ENCODE measurements at places on chromosomes 1 and 21. TPM values are rescaled to one million over a fixed set of nuclear protein-coding genes. Genes with fewer than 3 reads are reported as not detected.
A peak's percentile ranks its signal among the peaks of the same experiment; 100 is the strongest.

- DNase-seq, result no peak
Observed at GRCh38 chr21:33870768-33871167, 44.8 kb downstream of the ATP5PO start.

DNA sequence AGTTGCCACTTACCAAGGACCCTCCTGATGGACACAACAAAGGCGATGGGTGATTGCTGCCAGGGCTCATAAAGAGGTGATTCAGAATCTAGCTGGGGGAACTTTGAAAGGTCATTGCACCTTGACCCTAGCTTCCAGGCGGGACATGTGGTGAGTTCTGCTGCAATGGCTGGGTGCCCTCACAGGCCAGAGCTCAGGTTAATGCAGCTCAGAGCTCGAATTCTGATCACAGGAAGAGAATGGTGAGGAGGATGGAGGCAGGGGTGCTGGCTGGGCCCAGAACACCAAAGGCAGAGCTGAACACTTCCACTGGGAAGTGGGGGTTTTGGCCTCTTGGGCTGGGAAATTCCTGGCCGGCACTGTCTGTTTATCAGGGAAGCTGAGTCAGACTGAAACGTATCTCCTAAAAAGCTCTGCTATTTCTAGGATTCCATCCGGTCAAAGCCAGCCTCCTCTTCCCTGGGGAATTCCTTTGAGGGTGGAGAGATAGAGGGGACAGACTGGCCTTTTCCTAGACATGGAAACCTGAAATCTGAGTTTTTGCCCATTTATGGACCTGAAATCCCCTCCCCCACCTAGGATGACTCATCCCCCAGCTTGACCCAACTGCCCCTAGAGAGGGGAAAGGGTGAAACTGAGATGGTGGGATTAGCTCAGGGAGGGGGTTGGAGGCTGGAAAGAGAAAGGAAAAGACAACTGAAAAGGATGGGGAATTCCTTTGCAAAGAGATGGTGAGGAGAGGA, 27.2 kb downstream of the NUAK2 start:
- no peak for DNase-seq

DNA sequence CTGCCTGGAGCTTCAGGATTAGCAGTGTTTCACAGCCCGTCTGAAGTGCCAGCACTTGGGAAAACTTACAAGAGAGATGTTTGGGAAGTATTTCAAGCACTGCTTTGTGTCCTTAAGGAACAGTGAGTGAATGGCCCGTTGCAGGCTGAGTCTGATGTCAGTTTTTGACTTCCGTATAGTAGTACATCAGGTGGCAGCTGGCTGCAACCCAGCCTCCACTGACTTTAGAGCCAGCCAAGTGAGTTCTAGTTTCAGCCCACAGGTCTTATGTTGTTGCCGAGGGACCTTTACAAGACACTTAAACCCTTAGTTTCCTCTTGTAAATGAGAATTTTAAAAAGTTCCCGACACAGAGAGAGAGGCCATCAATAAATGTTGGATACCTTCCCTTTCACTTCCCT, 35.0 kb downstream of the UCK2 start:
- DNase-seq, result no peak

DNA sequence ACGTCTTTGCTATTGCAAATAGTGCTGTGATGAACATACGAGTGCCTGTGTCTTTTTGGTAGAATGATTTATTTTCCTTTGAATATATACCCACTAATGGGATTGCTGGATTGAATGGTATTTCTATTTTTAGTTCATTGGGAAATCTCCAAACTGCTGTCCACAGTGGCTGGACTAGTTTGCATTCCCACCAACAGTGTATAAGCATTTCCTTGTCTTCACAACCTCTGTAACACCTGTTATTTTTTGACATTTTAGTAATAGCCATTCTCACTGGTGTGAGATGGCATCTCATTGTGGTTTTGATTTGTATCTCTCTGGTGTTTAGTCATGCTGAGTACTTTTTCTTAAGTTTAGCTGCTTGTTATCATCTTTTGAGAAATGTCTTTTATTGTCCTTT, 215.0 kb downstream of the FMN2 start:
- DNase-seq, result no peak

GRCh38 chr21:46061518-46061917, 36.4 kb upstream of the COL6A2 start:
- DNase-seq, result no peak

GRCh38 chr1:51952638-51953037, 37.9 kb downstream of the RAB3B start:
- no peak for DNase-seq

GRCh38 chr21:19405326-19405725, 1001.7 kb upstream of the TMPRSS15 start:
- no peak for DNase-seq

DNA sequence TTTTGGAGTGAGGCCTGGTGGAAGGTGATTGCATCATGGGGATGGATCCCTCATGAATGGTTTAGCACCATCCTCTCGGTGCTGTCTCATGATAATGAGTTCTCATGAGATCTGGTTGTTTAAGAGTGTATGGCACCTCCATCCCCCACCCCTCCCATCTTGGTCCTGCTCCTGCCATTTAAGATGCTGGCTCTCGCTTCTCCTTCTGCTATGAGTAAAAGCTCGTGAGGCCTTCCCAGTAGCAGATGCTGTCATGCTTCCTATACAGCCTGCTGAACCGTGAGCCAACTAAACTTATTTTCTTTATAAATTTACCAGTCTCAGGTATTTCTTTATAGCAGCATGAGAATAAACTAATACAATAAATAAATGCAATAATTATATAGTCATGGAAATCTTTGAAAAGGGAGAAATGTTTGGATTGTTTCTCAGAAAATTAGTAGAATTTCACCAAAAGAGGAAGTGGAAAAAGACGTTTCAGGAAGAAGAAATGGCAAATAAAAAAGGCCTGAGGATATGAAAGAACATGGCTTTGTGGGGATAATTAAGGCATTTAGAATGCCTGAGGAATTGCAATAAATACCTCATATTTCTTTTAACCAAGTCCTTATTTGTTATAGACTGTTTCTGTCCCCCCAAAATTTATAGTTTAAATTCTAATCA, 451.2 kb upstream of the ADGRL4 start:
- no peak for DNase-seq

GRCh38 chr1:33169290-33170055, 12.4 kb downstream of the TRIM62 start:
- no peak for DNase-seq

- no peak for DNase-seq
Observed at GRCh38 chr1:235599536-235599935, 50.0 kb downstream of the GNG4 start.

- no peak for DNase-seq
Observed at GRCh38 chr1:40784141-40784770, 669 bp downstream of the KCNQ4 start.

GRCh38 chr1:234721476-234722269, 111.7 kb upstream of the IRF2BP2 start:
- DNase-seq, result no peak

DNA sequence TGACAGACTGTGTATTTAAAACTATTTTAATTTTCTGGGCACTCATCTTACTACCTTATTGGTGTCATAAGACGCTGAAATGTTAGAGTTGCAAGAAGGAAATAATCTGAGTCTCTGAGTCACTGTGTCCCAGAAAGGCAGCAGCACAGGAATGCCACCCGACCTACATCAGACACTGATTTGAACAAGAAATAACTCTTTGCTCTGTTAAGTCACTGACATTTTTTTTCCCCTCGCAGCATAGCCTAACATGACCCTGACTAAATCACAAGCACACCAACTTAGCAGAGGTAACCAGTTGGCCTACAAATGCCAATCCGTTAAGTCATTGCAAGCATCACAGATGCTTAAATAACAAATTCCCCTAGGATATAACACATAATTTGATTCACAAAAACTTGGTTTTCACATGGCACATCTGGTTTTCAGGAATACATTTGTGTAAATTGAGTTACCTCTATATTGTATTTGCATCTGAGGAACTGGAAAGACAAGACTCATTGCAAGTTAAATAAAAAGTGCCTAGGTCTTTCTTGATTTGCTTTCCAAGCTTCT, 349.1 kb downstream of the SEC16B start:
- DNase-seq, result no peak

- no peak for DNase-seq
Observed at GRCh38 chr1:157145076-157145475, 6.9 kb upstream of the ETV3 start.

DNA sequence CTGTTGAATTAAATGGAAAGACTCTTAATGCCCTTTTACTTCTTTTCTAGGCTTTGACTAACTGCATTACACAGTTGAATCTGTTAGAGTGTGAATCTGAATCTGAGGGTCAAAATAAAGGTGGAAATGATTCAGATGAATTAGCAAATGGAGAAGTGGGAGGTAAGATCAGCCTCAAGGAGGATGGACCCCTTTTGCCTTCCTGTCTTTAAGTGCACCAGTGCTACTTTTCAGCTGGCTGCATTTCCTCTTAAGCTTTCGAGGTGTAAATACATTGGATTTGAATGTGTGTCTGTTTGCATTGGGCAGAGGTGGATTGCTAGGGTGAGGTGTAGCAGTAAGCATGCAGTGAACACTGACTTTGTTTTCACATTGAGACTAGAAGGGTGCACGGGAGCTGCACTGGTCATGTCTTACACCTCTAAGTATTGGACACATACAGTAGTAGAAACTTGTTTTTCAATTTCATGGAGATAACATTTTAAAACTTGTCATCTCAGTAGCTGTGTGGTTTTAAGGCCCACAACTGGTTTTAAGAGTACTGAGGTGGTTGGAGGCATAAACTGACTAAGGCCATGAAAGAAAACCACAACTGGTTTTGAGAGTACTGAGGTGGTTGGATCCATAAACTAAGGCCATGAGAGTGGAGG, 35.4 kb downstream of the MIA3 start:
- no peak for DNase-seq

GRCh38 chr1:229665912-229666558, 40.0 kb downstream of the URB2 start:
- DNase-seq, result no peak

- DNase-seq, result no peak
Observed at GRCh38 chr1:63487336-63488065, 35.5 kb downstream of the ITGB3BP start.

GRCh38 chr21:21907271-21907670, 909.1 kb downstream of the NCAM2 start:
- DNase-seq, result no peak

GRCh38 chr21:44089001-44089911, 17.9 kb upstream of the PWP2 start:
- DNase-seq, result peak; percentile 45

DNA sequence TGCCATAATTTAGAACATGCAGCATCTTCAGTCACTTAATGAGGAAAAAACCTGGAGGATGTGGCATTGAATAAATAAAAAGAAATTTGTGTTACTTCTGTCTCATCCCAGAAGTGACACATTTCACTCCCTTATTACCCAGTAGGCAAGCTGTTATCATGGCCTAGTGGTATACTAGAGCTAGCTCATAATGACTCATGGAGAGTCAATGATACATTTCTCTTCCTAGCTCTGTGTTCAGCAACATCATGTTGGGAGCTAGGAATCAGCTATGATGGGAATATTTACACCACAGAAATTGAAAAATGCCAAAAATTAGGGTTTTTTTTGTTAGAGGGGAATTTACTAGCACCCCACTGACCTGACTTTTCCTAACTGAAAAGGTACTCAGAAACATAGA, 182.7 kb downstream of the HMCN1 start:
- no peak for DNase-seq

DNA sequence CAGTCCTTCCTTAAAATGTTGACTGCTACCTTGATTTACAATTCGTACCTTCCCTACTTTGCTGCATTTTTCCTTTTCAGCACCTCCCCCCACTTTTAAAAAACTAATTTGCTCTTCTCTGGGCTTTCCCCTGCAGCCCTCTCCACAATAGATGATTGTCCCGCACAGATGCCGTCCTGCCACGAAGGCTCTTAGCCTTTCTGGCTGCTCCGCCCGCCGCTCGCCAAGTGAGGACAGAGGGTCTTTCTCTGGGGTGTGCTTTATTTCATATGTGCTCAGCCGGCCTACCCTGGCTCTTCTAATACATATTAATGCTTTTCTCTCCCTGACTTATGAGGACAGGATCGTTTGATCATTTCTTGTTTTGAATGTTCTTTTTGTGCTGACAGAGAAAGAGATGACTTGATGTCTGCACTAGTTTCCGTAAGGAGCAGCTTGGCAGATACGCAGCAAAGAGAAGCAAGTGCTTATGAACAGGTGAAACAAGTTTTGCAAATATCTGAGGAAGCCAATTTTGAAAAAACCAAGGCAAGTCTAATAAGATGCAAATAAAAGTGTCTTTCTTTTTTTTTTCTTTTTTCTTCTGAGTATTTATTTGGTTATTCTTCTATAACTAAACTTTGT, 60.6 kb downstream of the SDCCAG8 start:
- no peak for DNase-seq

- DNase-seq, result no peak
Observed at GRCh38 chr1:231849981-231850380, 223.4 kb downstream of the DISC1 start.

DNA sequence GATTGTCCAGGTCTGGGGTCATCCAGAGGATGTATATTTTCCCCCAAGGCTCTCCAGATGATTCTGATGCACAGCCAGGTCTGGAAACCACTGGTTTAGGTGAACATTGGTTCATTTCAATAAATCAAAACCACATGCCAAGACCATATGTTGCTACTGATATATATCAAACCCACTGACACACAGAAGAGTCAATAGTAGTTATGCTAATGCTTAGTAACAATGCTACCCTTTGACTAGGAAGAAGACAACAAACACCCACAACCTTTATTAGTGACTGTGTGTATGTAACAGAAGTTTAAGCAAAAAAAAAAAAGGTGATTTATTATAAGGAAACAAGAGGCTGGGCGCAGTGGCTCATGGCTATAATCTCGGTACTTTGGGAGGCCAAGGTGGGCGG, 35.6 kb upstream of the POU2F1 start:
- DNase-seq, result no peak

GRCh38 chr1:95049935-95050334, 22.8 kb downstream of the ALG14 start:
- DNase-seq, result no peak

- no peak for DNase-seq
Observed at GRCh38 chr1:3707298-3707938, 44.8 kb upstream of the CCDC27 start.

DNA sequence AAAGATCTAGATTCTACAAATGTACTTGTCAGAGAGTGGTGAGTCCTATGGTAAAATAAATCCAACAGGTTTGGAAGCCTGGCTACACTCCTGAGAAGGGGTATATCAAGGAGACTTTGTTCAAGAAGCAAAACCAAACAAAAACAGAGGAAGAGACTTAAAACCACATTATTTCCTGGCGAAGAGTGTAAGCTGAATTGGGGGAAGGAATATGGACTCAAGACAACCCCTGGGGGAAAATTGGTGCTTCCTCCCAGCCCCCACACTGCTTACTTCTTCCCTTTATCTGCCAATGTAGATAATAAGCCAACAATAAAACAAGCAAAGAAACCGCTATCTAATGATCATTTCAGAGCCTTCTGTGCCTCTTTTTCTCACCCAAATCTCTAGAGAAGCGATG, 48.4 kb upstream of the ZBTB18 start:
- DNase-seq, result no peak

PLA2G2C gene
- polyA plus RNA-seq, result not detected

OR10Z1 gene
- 0.03 TPM for polyA plus RNA-seq

USH2A gene
- 0.32 TPM for polyA plus RNA-seq

CFHR4 gene
- polyA plus RNA-seq, result not detected

ETS2 gene
- 52.3 TPM for polyA plus RNA-seq

KCNJ9 gene
- polyA plus RNA-seq, result 0.13 TPM

SLC35E2B gene
- 65.5 TPM for polyA plus RNA-seq

PRR9 gene
- polyA plus RNA-seq, result not detected

MSTO1 gene
- polyA plus RNA-seq, result 60.9 TPM

COL9A2 gene
- 22.1 TPM for polyA plus RNA-seq

SPRR1A gene
- not detected for polyA plus RNA-seq

PBX1 gene
- 141 TPM for polyA plus RNA-seq

MTARC2 gene
- polyA plus RNA-seq, result 53.1 TPM

C1QA gene
- 13.2 TPM for polyA plus RNA-seq

All from left renal pelvis (tissue), 4 donors.